Endothelial cell of umbilical vein (primary cell): ENCODE measurements at places on chromosomes 1 and 21.

DNA sequence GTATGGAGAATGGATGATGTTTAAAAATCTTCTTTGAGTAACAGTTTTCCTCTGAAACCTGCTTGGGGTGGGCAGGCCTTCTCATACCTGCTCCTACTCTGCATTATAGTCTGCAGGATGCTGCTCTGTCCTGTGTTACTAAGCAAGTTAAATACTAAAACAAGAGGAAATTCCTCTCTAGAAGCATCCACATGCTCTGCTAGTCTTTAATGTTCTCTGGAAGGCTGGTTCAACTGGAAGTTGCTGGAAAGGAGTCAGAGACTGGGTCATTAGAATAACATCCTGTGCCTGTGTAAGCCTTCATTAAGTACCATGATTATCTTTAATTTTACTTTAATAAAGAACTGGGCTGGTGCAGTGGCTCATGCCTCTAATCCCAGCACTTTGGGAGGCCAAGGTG lies 5.8 kb downstream of the SELP start:
- peak; percentile 86 for DNase-seq

GRCh38 chr1:5297886-5298239 lies 643.5 kb downstream of the AJAP1 start:
- no peak for DNase-seq

GRCh38 chr1:192575499-192576189 lies at the start of gene RGS1:
TSS of gene RGS1 (plus strand) at chr1:192575773. CDS start at chr1:192575793, 20 bp downstream.
- no peak for DNase-seq

DNA sequence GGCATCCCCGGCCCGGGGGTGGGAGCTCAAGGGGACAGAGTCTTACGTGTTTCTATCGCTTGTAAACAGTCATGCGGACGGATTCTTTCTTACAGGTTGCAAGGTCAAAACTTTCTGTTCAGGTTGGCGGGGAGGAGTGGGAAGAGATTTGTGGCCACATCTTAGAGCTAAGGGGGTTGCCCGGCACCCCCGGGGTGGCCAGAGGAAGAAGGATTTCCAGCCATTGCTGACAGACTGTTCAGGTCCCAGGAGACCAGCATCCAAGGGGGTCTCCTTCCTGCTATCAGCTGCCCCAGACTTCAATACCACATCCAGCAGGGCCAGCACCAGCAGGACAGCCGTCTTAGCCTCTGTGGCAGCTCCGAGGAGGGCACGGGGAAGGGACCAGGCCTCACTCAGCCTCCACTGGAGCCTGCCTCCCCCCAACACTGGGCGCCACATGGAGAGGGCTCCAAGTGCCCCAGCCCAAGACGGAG lies 52.0 kb downstream of the KIF21B start:
- DNase-seq: no peak

GRCh38 chr1:228869312-228869824 lies 134.1 kb downstream of the RHOU start:
- no peak for DNase-seq

- no peak for DNase-seq
Measured at GRCh38 chr1:71676979-71677925, 596.4 kb upstream of the ZRANB2 start.

DNA sequence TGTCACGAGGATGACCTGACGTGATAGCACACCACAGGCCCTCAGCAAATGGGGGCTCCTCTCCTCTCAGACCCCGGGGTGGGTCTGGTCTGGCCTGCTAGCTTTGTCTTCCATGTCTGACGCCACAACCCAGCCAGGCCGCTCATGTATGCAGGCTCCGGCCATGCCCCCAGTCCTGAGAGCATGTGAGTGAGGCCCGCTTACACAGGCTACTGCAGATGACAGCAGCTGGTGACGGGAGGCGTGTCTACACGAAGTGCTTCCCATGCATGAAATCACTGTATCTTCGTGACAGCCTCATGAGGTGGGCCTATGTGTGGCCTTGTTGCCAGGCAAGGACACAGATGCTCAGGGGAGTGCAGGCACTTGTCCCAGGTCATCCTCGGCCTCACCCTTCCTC lies 16.4 kb downstream of the WNT4 start:
- no peak for DNase-seq

DNA sequence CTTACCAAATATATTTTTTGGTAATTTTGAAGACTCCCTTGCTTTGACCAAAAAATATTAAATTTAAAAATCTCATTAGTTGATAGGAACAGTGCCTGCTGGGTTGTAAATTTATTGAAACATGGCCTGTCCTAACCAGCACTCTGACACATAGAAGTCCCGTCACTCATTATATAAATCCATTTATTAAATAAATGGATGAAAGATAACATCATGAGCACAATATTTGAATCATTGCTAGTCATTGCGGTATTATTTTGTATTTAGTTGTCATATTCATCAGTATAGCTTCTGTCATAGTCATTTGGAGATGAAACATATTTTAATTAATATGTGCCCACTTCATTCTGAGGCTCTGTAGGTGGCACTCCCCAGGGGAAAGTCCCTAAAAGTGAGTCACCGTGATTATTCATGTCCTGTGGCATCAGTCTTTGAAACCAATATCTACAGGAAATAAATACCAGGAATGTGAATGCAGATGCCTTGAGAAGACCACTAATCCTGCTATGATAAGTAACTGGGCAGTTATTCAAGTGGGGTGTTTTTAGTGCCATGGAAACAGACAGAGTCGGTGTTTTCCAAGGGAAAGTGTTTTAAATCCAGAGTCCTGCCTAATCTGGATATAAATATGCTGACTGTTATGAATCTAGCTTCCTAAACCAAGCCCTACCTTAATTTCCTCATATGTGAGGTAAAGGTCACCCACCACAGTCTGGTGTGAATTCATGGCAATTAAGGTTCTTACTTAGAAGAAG lies 302.0 kb downstream of the DUSP10 start:
- DNase-seq: peak; percentile 94

DNA sequence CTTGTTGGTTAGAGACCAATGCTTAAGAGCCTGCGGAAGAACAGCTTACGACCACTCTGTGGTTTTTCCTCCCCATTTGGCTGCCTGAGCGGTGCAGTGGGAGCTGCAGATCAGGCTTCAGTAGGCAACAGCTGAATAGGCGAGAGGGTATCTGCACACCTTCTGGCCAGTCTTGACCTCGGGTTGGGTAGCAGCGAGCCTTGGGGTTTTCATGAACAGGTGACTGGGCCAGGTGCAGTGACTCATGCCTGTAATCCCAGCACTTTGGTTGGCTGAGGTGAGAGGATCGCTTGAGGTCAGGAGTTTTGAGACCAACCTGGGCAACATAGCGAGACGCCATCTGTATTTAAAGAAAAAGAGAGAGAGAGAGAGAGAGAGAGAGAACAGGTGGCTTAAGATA lies 41.0 kb downstream of the NENF start:
- DNase-seq: no peak

DNA sequence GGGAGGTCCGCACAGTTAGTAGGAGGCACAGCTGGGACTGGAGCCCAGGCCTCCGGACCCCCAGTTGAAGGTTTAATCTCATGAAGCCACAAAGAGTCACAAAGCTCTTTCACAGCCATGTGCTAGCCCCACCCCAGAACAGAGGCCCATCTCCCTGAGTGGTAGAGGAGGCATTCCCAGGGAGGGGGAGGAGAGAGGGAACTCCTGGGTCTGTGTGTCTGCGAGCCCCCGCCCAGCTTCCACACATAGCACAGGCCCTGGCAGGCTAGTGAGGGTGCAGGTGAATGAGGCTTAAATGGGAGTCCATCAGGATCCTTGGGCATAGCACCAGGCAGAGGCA lies 197.8 kb downstream of the MATN1 start:
- DNase-seq: no peak

DNA sequence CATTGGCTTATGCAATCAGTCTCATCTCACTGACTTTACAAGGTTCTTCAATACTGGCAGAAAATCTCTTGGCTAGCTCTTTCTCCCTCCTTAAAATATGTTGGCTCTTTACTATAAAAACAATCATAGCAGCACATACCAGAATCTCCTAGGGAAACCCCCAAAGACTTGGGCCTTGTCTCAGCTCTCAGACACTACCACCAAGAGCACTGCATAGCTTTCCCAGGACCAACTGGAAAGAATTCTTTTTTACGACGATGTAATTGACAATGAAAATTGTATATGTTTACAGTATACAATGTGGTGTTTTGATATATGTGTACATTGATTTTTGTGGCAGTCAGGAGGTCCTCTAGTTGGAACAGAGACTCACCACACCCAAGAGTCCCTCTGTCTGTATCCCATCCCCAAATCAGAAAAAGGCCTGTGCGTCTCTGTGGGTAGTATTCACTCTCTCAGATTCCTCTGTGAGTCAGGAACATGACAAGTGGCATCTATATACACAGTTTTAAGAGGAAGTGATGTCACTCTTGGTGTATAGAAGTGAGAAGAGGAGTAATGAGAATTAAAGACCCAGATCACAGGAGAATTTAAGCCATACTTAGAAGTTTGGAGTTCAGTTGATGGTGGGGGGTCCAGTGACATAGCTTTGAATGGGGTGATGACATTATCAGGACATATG lies 21.1 kb downstream of the SMAP2 start:
- no peak for DNase-seq

- DNase-seq: no peak
Measured at GRCh38 chr1:199394856-199395255, 632.7 kb upstream of the NR5A2 start.

DNA sequence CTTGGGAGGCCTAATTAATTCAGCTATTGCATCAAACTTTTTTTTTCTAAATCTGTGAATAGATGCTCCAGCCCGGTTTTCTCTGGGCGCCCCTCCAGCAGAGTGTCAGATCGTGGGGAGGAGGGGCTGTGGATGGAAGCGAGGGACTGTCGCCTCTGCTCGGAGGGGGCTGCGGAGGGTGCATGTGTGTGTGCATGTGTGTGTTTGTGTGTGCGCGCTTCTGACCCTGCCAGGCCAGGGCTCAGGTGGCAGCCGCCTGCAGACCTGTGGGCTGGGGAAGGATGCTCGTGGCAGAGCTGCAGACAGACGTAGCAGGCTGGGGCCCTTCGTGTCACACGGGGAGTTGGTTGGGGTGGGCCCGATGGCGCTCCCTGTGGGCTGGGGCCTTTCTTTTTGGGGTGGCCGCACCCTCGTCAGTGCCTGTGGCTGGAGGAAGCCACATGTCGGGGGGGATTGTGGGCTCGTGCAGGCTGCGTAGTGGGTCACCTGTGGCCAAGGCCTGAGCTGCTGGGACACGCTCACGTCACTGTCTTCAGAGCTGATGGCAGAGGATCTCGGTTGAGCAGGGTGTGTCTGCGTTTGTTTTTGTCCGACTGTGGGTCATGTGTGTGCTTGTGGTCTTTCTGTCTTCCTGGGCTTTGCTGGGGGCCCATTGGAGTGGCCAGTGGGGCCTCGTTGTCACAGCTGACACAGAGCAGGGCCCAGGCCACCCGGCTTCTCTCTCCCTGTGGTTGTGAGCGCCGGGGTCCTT lies 2.8 kb downstream of the SKI start:
- peak; percentile 28 for DNase-seq

DNA sequence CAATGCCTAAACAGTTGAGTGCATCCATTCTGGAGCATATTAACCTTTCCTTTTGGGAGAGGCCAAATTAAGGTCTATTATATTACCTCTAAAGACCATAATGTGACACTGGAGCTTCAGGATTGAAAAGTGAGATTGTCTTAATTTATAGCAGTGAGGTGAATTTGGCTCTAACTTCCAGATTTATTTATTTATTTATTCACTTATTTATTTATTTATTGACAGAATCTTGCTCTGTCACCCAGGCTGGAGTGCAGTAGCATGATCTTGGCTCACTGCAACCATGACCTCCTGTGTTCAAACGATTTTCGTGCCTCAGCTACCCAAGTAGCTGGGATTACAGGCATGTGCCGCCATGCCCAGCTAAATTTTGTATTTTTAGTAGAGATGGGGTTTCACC lies 19.1 kb downstream of the ZCCHC17 start:
- no peak for DNase-seq

DNA sequence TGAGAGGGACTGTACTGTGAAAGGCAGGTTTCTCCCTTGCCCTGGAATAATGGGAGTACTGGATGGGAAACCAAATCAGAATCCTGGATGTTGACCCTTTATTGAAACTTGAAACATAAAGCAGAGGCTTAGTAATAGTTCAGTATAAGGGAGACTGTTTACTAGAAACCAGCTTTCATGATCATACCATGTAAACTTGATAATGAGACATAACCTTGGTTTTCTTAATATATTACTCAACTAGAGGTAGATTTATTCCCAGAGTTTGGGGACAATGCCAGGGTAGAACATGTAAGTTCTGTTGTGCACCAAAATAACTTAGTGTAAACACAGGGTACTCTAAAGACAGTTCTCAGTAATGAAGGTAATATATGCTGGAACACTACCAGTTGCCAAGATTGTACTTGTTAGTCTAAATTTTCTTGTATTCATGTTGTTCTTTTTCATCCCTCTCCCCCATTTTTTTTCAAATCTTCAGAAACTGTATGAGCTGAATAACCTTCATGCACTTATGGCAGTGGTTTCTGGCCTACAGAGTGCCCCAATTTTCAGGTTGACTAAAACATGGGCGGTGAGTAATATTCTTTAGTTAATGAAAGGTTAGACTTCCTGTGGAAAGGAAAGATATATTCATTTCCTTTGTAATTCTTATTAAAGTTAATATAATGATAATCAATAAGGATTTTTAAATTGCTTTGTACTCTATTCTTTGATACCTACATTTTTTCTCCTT lies 49.6 kb downstream of the ANGPTL1 start:
- no peak for DNase-seq

- DNase-seq: peak; percentile 68
Measured at GRCh38 chr1:51642739-51643142, 25.8 kb downstream of the OSBPL9 start.

GRCh38 chr1:226776975-226777374 lies 37.9 kb upstream of the ITPKB start:
- DNase-seq: no peak

- no peak for DNase-seq
Measured at GRCh38 chr1:222923506-222923905, 108.7 kb downstream of the DISP1 start.

GRCh38 chr1:228917755-228918154 lies 182.5 kb downstream of the RHOU start:
- no peak for DNase-seq

- no peak for DNase-seq
Measured at GRCh38 chr1:181971424-181971823, 90.1 kb downstream of the ZNF648 start.
